ENCODE measurements at places on chromosomes 6 and 20. TPM values are rescaled to one million over a fixed set of nuclear protein-coding genes. Genes with fewer than 3 reads are reported as not detected.
A peak's percentile ranks its signal among the peaks of the same experiment; 100 is the strongest.

DNA sequence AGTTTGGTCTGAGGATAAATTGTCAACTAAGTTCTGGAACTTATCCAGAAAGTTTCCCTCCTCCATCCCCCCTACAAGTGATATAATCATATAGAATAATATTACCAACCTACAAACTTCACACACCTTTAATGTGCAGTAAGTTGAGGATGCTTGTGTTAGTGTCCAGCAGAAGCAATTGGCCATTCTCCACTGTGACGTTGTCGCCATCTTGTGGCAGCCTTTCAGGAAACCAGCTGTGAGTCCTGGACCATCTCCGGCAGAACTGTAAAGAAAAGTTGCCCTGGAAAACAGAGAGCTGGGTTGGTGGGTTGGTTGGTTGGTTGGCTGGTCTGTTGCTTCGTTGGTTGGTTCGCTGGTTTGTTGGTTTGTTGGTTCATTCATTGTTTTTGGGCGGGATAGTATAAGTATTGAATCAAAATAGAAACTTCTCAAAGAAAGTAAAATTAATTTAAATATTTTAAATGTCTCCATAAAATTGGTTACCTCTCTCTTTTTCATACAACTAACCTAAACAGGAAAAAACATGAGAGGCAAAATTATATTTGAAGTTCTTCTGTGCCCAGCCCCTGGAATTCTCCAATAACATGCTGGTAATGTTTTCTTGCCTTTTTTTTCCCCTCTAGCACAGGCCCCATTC lies 127.5 kb downstream of the PKHD1 start:
- ATAC-seq, result no peak

DNA sequence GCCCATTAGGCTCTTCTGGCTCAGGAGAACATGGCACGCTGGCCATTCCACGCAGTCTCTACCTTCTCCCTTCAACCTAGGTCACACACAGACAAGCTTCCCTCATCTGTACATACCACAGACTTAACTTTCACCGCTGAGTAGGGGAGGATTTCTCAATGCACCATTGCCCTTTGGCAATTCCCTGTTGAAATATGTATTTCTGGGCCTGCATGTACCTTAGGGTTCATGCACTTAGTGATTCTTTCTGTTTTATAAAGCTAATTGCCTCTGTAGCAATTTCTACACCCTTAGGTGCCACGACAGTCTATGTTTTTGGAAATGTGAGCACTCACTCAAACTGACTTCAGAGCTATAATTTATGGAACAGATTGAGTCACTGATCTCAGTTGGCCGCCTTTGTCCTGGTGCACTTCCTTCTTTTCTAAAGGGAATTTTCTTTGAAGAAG lies 253.8 kb upstream of the PRDM1 start:
- ATAC-seq, result peak; percentile 48

GRCh38 chr6:90364286-90364685 lies 67.6 kb upstream of the BACH2 start:
- ATAC-seq, result no peak

DNA sequence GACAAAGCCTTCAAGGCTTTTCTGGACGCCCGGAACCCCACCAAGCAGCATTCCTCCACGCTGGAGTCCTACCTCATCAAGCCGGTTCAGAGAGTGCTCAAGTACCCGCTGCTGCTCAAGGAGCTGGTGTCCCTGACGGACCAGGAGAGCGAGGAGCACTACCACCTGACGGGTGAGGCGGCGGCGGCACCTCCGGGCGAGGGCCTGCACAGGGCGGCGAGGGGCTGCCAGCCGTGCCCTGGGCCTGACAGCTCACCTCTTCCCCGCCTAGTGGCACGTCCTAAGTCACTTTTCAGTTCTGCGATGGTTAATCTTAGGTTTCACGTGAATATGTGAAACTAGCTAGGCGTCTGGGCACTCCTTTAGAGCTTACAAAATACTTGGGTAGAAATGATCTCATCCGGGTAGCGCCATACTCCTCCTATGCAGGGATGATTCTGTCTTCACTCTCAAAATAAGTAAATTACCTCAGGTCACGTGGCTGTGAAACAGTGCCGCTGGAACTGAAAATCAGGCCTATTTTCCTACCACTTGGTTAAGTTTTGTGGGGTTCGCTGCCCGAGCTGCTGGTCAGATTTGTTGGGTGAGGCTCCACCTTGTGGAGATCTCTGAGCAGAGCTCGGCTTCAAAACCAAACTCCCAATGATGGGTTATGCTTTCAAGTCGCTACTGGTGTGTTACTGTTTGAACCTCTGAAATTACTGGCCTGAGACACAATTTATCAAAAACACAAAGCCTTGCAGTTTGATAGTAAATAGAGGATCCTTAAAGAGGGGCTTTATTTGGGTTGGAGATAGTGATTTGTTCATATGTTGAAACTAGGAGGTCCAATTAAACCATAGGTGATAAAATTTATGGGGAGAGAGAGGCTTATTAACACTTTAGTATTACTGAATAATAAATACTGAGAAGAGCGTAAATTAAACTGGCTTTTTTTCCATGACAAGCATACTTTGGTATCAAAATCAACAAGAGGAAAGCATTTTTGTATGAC lies 15.5 kb upstream of the CLDN20 start:
- ATAC-seq, result peak; percentile 67

The MOCS1 gene
- 33.0 TPM for total RNA-seq

The ACAT2 gene
- 3.1 TPM for total RNA-seq

DNA sequence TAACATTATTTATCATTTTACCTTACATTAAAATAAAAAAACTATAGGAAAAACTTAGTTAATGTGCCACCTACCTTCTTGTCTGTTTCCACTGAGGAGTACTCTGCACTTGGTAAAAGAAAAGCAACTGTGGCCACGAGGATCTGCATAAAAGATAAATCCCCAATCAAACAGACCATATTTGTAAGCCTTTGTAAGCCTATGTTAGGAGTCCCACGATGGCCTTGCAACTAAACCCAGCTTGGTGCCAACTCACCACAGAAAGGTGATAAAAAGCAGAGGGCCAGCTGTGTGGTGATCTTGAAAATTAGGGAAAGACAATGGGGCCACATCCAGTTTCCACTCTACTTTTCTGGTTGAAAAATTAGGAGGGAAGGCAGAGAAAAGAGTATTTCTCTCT lies 156.9 kb downstream of the INSM1 start:
- no peak for ATAC-seq

GRCh38 chr6:5091210-5092069 lies 6.3 kb downstream of the PPP1R3G start:
- ATAC-seq, result no peak

DNA sequence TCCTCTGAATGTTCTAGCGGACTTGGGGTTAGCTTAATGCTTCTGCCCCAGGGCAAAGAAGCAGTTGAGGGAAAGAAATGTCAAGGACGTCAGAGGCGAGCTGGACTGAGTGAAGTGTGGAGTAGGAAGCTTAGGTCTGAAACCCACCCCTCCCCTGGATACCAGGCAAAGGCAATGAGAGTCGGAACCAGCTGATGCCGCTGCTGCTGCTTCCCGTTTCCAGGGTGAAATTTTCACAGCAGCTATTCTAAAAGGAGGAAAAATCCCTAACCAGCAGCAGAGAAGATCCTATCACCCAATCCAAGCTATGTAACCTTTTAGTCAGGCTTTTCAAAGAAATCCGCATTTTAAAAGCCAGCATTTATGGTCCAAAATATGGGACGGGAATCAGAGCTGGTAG lies 564.3 kb downstream of the LMBRD1 start:
- no peak for ATAC-seq

GRCh38 chr6:2684103-2684749 lies 66.5 kb downstream of the MYLK4 start:
- no peak for ATAC-seq

DNA sequence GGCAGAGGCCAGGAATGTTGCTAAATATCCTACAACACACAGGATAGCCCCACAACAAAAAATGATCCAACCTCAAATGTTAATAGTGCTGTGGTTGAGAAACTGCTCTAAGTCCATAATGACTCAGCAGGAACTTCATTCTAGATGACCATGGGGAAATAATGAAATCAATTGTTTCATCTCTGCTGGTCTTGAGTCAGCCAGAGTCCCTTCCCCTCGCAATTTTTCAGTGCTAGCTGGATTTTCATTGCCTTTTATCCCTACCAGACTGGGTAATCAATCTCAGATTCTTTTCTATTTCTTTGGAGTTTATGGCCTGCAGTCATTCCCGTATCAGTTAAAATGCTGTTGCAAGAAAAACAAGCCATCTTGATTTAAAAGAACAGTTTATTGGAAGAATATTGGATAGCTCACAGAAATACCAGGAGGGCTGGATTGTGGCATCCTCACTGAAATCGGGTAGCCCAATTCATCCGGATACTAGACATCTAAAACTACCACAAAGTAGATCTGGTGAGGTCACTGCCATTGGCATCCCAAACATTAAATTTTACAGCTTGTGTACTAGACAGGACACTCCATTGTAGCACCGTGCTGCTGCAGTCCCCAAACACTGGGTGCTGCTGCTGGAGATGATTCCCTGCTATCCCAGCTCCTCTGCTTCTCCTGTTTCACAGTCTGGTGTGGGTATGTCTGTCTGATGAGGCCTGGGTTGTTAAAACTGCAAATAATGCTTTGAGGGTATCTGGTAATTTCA lies 30.3 kb upstream of the POPDC3 start:
- no peak for ATAC-seq

DNA sequence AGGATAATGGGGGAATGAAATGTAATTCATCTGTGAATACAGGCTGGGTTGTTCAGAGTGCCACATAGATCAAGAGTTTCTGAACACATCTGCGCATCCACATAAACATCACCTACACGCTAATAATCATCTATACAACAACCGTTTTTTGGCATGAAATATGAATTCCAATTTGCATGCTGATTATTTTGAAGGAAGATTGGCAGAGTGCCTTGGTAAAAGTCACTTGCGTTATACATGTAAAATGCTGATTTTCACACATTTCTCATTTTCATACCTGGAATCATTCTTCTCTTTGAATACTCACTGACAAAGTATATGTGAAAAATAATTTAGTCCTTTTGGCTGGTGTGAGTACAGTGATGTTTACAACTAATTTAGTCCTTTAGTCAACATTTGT lies 17.7 kb downstream of the COL9A1 start:
- ATAC-seq, result no peak

The CHRNA4 gene
- total RNA-seq, result not detected

- ATAC-seq, result no peak
Observed at GRCh38 chr6:125192610-125192930, 39.0 kb downstream of the TPD52L1 start.

The EPB41L1 gene
- 31.8 TPM for total RNA-seq

The PNLDC1 gene
- not detected for total RNA-seq

- no peak for ATAC-seq
Observed at GRCh38 chr20:9578594-9578993, 64.2 kb downstream of the LAMP5 start.

GRCh38 chr20:51735728-51736600 lies 32.2 kb downstream of the ATP9A start:
- ATAC-seq, result no peak

- ATAC-seq, result no peak
Observed at GRCh38 chr20:38031957-38032356, 1.3 kb downstream of the TTI1 start.

The NKAIN2 gene
- not detected for total RNA-seq

DNA sequence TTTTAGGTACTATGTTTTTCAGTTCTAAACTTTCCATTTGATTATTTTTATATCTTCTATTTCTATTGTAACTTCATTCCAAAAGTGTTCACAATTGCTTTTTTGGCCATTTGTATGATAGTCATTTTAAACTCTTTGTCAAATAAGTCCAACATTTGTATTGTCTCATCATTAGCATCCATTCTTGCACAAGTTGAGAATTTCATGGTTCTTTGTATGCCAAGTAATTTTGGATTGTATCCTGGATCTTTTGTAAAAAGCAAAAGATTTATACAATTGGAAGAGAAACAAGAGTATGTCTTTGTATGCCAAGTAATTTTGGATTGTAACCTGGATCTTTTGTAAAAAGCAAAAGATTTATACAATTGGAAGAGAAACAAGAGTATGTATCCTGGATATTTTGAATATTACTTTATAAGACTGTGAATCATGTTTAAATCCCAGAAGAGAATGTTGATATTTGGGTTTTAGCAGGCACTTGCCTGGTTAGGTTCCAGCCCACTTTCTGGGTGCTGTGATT lies 36.9 kb upstream of the NT5E start:
- ATAC-seq, result no peak

The FAM110A gene
- 1.4 TPM for total RNA-seq

DNA sequence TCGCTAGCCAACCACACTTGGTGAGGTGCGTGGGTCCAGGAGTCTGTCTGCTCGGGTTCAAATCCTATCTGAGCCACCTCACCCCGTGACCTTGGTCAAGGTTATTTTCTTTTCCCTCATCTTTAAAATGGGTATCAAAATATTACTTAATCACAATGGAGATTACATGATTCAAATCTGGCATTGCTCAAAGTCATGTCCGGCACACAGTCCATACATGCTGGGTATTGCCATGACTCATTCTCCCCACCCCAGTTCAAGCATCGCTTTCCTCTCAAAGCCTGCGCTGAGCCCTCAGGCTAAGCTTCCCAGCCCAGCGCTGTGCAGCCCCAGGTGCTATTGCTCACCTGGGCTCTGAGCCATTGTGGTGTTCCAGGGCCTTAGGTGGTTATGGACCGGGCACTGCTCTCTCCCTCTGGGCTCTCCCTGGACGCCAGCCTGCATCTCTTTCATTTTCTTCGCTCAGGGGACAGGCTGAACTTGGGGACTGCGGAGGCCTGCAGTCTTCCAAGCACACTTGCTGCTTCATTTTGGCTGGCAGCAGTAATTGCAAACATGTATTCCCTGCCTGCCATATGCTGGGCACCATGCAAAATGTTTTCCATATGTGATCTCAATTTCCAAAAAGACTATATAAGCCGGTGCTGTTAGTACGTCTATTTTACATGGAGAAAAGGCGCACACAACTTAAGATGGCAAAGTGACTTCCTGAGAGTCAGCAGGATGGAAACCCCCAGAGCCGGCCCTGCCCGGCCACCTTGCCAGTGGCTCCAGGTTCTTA lies 27.3 kb downstream of the WRNIP1 start:
- ATAC-seq, result no peak

The MATN4 gene
- not detected for total RNA-seq

- no peak for ATAC-seq
Observed at GRCh38 chr6:43860285-43860684, 90.3 kb downstream of the VEGFA start.

DNA sequence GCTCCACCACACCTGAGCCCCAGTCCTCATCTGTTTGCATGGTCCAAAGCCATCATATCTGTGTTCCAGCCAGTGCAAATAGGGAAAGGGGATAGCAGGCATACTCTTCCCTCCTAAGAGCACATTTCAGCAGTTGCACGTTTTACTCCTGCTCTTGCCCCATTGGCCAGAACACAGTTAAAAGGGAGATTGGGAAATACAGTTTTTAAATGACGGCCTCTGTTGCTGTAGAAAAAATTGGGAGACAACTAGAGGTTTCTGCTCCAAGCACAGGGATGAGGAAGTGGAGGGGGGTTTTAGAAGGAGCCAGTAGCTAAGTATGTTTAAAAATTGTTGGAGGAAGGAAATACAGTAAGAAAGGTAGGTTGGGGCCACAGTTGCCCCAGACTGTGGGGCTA lies 14.6 kb upstream of the STK35 start:
- ATAC-seq, result no peak

- ATAC-seq, result no peak
Observed at GRCh38 chr20:50111120-50111828, 1.7 kb downstream of the UBE2V1 start.

The DEFB110 gene
- not detected for total RNA-seq

The LAMA4 gene
- total RNA-seq, result 240 TPM

- no peak for ATAC-seq
Observed at GRCh38 chr6:6384520-6384919, 64.1 kb upstream of the F13A1 start.

- no peak for ATAC-seq
Observed at GRCh38 chr6:124960757-124961463, 1.3 kb upstream of the RNF217 start.

GRCh38 chr6:51062166-51062722 lies 243.6 kb downstream of the TFAP2B start:
- no peak for ATAC-seq
